Activated B cell treated with CpG ODN at 0.5 μM for 24 hours (primary cell): ENCODE measurements at places on chromosomes 1 and 21. TPM values are rescaled to one million over a fixed set of nuclear protein-coding genes. Genes with fewer than 3 reads are reported as not detected.

The ANKRD34A gene
- 1.4 and 2.4 TPM in 2 replicates for total RNA-seq

The AMIGO1 gene
- total RNA-seq, result 0.42 and 0.53 TPM in 2 replicates

The CRB1 gene
- total RNA-seq, result not detected in 2 replicates

GRCh38 chr21:18443701-18444100 is 40.1 kb upstream of the TMPRSS15 start:
- DNase-seq, result no peak

GRCh38 chr1:48251323-48251722 is 28.8 kb downstream of the SLC5A9 start:
- no peak for DNase-seq

GRCh38 chr1:27570784-27571183 is 33.2 kb downstream of the AHDC1 start:
- DNase-seq, result no peak

- DNase-seq, result no peak
These were observed 16.7 kb upstream of the WASF2 start for GRCh38 chr1:27506703-27507102.

- DNase-seq, result no peak
These were observed 122.6 kb downstream of the PIGK start for GRCh38 chr1:77096496-77097255.

- no peak for DNase-seq
These were observed 43.5 kb downstream of the PRKAA2 start for GRCh38 chr1:56688522-56689026.

DNA sequence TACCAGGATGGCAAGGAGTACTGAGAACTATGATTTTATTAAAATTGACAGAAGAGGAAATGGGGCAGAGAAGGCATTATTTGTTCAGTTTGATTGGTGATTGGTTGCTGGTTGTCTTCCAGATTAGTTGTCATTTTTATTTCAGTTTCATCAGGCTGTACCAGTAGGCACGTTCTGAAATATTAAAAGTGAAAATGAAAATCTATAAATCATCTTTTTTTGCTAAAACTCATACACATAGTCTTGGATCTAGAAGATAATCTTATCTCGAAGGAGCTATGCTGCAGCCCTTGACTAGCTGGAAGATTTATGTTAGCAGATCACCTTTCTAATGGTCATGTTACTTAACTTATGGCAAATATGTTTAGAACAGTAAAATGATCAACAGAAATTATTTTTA is 29.0 kb downstream of the NEK7 start:
- DNase-seq, result no peak
